ENCODE measurements at places on chromosomes 1 and 21.

GRCh38 chr1:152622803-152623202 is at the start of gene LCE3A:
Gene LCE3A (minus strand): TSS chr1:152623103. CDS start chr1:152623103, 0 bp downstream.
- peak; percentile 83 for DNase-seq

- peak; percentile 94 for DNase-seq
These were observed 52.3 kb downstream of the RHBG start for GRCh38 chr1:156421062-156421938.

- no peak for DNase-seq
These were observed 79.7 kb upstream of the MAP10 start for GRCh38 chr1:232725305-232726047.

DNA sequence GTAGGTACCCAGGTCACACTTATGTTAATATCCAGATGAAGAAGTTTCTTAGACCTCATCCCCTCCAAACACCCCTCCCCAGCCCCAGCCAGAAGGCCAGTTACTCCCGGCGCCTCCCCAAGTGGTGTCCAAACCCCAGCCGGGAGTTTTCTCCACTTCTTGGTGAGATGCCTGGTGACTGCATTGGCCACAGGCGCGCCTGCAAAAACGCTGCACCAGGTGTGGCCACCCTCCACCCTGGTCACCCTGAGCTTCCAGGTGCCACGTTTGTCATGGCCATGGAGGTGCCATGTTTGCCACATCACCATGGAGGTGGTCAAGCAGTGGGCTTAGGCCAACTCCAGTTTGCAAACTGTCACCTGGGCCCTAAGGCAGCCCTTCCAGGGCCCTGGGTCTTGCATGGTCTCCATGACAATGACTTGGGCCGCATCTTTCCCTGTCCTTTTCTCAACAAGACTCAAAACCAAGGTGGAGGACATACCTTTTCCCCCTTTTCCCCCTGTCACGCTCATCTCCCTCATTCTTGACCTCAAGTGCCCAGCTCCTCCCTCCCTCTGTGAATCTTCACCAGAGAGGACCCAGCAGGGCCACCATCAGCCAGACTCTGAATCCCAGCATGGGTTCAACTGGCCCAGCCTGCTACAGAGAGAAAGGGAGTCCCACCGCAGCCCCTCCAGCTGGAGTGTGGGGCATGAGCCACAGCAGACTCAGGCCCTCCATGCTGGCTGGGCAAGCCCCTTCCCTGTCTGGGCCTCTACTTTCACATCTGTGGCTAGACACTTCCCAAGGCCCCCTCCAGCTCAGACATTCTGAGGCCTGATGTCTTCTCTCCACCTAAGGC is 125.9 kb upstream of the ZBTB40 start:
- DNase-seq: no peak

DNA sequence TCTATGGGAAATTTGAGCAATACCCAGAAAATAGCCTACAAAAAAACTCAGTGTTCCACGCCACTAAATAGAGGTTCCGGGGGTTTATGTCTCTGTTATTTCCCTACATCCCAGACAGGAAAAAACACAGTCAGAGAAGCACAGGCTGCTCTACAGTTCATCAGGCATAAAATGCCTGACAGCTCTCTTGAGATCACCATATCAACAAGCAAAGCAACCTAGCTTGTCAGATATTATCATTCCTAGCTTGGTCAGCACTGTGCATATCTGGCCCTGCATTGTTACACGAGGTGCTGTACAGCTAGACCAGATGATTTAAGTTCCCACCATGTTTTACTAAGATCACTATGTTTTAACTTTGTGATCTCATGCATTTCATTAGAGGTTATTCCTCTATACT is 172.6 kb downstream of the PTPRC start:
- no peak for DNase-seq

DNA sequence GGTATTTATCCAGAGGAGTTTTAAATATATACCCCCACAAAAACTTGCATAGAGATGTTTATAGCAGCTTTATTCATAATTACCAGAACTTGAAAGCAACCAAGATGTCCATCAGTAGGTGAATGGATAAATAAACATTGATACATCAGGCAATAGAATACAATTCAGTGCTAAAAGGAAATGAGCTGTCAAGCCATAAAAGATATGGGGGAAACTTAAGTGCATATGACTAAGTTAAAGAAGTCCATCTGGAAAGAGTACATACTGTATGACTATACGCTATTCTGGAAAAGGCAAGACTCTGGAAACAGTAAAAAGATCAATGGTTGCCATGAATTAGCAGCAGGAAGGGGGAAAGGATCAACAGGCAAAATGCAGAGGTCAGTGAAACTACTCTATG is 366.7 kb downstream of the HHIPL2 start:
- no peak for DNase-seq

- no peak for DNase-seq
These were observed 78.6 kb downstream of the IVNS1ABP start for GRCh38 chr1:185238447-185238846.

DNA sequence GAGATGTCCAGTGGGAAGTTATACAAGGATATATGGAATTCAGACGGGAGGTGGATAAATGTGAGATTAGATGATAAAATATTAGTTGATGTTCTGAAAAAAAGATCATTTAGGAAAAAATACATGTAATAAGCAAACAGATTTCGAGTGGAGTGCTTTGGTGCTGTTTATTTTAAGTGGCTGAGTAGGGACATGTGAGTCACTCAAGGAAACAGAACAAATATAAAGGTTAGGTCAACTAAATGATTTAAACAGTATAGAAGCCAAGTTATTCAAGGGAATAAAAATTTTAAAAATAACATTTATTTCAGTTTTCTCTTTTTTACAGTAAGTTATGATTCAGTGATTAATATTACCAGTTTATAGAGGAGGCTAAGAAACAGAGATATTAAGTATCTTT is 1046.7 kb upstream of the B3GALT2 start:
- DNase-seq: no peak

GRCh38 chr21:33202464-33203363 is 27.0 kb upstream of the IFNAR2 start:
- DNase-seq: no peak

GRCh38 chr1:11059155-11059967 is 457 bp downstream of the SRM start:
- DNase-seq: peak; percentile 24

DNA sequence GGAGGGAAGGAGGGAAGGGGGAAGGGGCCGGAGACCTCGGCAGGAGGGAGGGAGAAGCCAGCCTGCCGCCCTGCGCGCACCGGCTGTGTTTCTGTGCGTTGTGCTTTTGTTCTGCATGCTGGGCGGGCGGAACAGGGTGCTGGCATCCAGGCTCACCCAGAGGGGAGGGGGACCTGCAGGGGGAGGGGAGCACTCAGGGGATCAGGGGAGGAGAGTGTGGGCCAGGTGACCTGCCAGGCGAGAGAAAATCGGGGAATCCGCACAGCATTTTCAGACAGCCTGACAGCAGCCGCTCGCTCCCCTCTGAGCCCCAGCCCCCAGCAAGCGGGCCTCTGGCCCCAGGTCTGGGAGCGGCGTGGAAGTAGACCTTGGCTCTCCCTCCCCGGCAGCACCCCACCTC is 54.7 kb downstream of the RIPK4 start:
- DNase-seq: no peak

GRCh38 chr21:25191141-25191540 is 416.1 kb downstream of the MRPL39 start:
- DNase-seq: no peak

GRCh38 chr1:101276818-101277217 is 40.0 kb downstream of the S1PR1 start:
- no peak for DNase-seq

DNA sequence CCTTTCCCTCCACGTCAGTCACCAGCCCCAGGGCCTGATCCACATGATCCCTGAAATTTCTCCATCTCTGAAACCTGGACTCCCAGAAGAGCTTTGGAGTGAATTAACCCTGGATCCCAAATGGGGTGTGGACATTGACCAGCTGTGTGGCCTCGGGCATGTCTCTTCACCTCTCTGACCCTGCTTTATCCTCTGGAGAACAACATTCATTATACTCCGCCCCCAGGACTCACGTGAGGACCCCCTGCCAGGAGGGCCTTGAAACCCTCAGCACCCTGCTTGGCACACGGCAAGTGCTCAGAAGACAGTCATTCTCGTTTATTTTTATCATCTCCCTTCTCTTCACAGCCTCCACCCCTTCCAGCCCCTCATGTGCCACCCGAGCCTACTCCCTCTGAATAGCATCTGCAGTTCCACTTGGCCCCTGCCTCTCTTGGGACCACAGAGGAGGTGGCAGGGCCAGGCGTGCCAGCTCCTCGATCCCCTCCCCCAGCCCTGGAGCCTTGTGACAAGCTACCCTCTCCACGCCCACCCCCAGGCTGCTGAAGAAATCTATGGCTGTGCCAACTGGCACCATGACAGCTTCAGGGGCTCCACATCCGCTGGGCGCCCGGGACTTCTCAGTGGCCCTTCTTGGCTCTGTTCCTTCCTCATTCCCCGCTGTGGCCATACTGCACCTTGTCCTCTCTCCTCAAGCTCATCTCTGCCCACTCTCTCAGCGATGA is 18.0 kb downstream of the ADGRB2 start:
- no peak for DNase-seq

GRCh38 chr1:151763990-151764389 is 694 bp upstream of the MRPL9 start:
- no peak for DNase-seq

GRCh38 chr1:167305706-167306277 is 85.1 kb downstream of the POU2F1 start:
- no peak for DNase-seq
